ENCODE measurements at places on chromosomes 7 and 10.

- DNase-seq = no peak
Observed at GRCh38 chr10:11159543-11160215, 142.0 kb downstream of the CELF2 start.

- no peak for DNase-seq
Observed at GRCh38 chr10:84551437-84552120, 223.2 kb downstream of the CCSER2 start.

GRCh38 chr10:103373544-103373943 is 5.8 kb downstream of the TAF5 start:
- no peak for DNase-seq

GRCh38 chr7:151644554-151644953 is 124.9 kb upstream of the RHEB start:
- no peak for DNase-seq

DNA sequence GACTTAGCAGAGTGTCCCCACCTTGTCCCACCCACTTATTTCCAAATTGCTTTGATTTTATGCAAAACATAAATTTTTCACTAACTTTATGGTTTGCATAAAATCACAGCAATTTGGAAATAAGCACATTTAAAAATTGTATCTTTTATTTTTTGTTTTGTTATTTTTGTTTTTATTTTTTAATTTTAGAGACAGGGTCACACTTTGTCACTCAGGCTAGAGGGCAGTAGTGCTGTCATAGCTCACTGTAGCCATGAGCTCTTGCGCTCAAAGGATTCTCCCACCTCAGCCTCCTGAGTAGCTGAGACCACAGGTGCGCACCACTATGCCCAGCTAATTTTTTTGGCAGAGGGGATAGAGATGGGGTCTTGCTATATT is 43.2 kb downstream of the APBB1IP start:
- no peak for DNase-seq

- no peak for DNase-seq
Observed at GRCh38 chr10:81872206-81872862, 2.7 kb upstream of the NRG3 start.

- no peak for DNase-seq
Observed at GRCh38 chr10:101007099-101007711, 7.6 kb downstream of the LZTS2 start.

DNA sequence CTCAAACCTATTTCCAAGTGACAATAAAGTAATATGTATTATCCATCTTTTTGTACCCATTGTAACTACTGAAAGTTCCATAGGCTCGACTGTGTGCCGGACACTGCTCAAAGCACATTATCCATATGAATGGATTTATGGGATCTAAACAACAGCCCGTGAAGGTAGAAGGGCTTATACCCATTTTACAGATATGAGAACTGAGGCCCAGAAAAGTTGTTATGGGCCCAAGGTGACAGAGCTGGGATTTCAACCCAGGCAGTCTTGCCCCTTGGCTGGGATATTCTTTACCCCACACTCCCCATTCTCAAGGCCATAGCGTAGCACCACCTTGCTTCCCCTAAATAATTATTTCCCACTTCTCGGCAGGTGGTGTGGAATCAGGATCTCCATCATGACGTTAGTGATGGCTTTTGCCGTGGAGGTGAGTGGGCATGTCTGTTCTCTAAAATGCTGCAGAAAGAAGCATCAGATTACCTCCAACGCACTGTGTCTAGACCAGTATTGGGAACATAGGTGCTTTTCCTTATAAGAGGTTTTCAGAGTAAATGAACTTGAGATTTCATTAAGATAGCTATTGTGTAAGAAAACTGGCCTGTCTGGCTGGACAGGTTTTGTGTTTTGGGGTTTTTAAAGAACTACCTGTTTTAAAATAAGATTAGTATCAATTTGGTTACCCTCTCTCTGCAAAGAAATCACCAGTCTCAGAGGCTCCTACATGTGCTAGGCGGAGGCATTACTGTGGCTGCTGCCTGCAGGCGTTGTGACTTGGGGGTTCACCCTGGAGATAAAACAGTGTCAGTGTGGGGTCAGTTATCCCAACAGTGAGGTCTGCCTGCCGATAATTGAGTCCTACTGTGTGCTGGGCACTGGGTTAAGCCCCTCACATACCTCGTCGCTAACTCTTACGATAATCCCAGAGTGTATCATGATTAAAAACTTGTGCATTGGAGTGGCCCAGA is 85.1 kb upstream of the SDK1 start:
- no peak for DNase-seq

- DNase-seq = no peak
Observed at GRCh38 chr7:6399351-6399750, 48.4 kb downstream of the DAGLB start.

- no peak for DNase-seq
Observed at GRCh38 chr10:49096890-49097445, 18.4 kb downstream of the VSTM4 start.

DNA sequence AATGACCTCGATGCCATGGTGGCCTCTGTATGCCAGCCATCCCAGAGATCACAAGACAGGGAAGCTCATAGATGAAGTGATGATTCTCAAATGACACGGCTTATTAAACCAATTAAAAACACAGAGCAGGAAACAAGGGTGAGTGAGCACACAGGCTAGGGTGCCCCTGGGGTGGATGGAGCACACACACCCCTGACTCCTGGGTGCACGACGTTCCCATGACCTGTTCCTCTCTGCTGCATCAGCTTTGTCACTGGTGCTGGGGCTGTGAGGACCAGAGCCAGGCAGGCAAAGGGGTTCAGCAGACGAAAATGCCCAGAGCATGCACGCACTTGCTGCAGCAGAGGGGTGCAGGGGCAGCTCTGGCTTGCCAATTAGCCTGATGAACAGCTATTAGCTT is 86.5 kb upstream of the LRRC4 start:
- DNase-seq = no peak

- DNase-seq = no peak
Observed at GRCh38 chr7:117112640-117113039, 159.3 kb downstream of the ST7 start.

- DNase-seq = no peak
Observed at GRCh38 chr7:25385506-25386136, 157.3 kb upstream of the NPVF start.

- no peak for DNase-seq
Observed at GRCh38 chr7:14900051-14900450, 2.5 kb downstream of the DGKB start.

GRCh38 chr7:2800931-2801688 is 43.0 kb downstream of the GNA12 start:
- no peak for DNase-seq

DNA sequence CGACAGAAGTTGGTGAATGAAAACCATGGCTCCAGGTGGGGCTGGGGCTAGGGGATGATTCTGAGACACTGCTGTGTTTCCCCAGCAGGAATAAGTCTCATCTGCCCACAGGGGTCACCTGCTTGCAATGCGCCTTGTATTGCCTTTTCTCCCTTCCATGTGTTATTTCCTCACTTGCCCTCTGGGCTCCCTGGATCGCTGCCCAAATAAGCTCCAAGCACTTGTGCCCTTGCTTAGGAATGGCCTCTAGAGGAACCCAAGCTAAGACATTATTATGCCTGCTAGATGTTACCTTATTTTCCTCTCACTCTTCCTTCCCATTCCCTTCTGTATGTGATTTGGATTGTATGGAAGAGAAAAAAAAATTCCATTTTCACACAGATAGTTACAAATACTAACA is 24.8 kb upstream of the PLPP4 start:
- DNase-seq = no peak

DNA sequence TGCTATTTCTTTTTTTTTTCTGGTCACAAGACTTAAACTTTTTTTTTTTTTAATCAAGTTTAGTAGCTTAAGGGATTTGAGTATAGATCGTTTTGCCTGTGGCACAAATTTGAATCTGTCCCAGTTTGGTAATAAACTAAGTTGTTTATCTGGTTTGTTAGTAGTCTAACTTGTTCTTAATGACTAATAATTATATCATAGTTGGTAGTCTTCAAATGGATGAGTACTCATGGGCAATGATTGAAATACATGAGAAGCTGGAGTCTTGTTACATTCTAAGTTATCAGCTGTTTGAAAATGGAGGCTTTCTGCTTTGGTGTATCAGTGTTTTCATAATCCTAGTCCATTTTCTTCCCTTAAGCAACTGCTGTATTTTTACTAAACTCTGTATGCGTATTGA is 12.3 kb downstream of the BTAF1 start:
- no peak for DNase-seq

DNA sequence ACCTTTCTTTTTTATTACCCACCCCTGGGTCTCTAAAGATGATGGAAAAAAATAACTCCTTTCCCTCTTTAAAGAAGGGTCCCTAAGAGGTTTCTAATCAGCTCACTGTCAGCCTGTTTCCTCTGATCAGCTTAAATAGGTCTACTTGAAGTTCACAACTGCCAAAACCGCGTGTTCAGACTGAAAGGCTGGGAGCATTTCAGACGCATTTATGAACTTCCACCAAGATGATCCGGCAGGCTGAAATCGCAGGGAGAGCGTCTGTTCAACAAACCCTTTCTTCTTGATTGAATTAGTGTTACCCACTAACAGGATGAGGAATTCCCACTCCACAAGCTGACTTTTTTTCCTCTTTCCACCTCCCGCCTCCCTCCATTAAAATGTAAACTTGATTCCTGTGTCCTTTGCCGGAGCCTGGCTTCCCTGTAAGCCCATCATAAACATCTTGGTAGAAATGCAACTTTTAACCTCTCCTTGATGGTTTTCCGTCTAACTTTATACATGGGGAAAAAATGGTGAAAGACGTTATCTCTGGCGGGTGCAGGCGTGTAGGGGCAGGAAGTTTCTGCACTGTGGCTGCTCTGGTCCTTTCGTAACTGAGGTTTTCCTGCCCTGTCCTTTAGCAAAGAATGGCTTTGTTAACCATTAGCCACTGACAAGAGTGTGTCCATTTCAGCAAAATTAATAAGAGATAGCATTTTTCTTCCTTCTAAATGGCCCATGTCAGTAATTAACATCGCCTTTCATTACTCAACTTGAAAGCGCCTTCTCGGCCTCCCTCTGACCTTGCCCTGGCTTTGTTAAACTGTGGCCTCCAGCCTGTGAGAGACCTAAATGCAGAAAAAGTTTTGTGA is 130.7 kb downstream of the BAMBI start:
- DNase-seq = no peak

DNA sequence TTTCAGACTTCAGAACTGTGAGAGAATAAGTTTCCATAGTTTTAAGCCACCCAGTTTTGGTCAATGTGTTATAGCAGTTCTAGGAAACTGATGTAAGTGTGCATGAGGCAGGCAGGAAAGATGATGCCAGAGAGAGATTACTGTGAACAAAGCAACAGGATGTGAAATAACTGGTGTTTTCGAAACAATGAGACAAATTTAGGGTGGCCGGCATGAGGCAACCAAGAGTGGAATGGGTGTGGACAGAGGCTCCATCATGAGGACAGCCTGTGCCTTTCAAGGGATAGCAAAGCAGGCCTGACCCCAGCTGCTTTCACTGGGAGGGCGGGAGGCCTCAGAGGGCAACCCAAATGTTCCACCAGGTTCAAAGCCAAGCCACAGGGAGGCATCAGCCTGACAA is 67.3 kb upstream of the UCN3 start:
- DNase-seq = no peak

DNA sequence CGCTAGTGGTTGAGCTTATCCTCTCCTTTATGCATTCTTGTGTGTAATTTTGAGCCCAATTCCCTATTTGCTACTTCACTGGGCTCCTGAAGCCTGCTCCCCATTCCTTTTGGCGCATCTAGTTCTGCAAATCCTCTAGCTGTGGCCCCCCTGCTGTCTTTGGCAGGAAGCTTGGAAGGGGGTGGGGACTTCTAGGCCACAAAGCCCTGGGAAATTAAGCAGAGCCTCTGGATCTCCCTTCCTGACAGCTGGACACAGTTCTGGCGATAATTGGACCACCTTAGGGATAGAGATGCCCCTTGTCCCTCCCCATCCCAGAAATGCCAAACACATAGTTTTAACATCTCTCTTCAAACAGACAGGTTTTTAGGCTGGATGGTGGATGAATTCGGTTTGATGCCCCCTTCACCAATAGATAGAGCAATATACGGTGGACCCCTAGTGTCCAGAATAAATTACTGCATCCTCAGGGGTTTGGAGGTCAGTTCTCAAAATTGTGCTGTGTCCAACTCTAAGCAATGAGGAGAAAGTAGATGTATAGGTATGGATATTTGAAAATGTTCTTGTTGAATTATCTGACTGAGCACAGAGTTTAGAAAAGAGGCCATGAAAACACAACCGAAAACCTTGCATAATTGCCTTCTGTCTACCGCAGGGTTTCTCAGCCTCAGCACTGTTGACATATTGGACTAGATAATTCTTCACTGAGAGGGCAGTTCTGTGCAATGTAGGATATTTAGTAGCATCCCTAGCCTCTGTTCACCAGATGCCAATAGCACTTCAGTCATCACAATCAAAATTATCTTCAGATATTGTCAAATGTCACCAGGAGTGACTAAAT is 75.5 kb downstream of the PAPSS2 start:
- DNase-seq = no peak

DNA sequence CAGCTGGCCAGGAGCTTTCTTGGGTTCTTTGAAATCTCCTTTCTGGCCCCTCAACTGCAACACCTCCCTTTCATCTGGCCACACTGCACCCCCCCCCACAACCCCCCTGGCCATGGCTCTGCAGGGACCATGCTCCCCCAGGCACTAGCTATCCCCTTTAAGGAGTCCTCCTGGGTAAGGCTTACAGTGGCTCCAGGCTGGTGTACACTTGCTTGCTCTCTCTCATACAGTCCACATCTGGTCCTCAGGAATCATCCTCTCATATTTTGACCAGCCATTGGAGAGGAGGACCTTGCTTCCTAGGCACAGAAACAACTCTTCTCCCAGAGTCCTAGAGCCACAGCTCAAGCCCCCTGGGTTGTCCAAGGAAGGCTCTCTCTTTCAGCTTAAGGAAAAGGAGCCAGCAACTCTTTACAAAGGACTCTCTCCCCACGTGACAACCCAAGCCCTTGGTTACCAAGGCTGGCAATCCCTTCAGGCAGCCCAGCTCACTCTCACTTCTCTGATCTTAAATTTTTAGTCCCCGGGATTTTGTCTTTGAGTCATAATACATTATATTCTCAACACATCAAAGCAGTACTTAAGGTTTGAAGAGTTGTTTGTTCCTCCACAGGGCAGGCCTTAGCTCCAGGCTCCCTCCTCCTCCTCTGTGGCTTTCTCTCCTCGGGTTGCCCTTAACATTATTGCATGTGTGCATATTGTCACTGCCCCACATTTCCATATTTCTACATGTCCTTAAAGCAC is 9.9 kb downstream of the GARIN1A start:
- no peak for DNase-seq

DNA sequence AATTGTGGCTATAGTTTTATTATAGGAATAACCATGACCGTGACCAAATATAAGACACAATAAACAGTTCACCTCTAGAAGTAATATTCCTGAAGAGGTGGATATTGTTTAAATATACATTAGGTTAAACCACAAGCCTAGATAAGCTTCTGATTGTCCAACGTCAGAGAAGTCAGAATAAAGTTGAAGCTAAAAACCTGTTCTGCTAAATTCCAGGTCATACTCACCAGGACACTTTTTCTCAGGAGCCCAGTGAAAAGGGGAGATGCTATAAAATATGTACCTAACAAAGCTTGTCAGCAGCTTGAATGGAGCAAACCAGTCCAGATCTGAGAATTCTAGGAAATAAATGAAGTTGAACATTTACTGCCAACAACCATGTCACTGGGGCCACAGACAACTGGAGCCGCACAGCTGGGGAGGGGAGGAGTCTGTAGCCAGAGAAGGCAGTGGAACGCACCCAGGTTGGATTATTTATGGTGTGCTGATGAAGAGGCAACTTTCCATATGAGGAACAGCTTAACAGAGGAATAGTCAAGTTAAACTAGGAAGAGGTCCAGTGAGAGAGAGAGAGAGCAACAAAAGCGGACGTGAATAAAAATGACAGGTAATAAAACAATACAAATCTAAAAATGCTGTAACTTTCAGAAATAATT is 191.1 kb downstream of the ZNF438 start:
- DNase-seq = no peak

Data from activated CD8-positive, alpha-beta memory T cell treated with anti-CD3 and anti-CD28 coated beads for 48 hours (primary cell).